GDM1 (cell line): ENCODE measurements at places on chromosomes 12 and 14.

DNA sequence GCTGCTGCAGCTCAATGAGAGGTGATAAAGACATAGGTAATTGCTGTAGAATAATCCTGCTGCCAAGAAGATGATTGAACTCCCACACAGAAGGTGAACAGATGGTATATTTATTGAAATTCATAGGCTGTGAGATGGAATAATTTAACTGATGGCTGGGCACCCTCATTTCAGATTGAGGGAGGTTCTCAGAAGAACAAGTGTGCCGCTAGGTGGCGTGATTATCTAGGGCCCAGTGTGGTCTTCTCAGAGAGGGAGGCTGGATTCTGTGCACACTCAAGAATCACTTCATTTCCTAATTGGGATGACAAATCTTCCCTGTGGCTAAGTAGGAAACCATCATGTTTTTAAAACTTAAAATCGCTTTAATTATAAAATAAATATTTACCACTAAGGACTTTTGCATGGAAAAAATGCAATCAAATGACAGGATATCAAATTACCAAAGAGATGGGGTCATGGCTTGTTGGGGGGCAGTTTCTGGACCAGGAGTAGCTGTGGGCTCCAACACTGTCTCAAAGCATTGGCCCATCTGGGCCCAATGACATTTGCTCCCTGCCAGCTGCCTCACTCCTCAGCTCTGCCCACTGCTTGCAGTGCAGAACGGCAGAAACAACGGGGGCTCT lies 132.3 kb downstream of the SNAPC1 start:
- peak; percentile 17 for DNase-seq

DNA sequence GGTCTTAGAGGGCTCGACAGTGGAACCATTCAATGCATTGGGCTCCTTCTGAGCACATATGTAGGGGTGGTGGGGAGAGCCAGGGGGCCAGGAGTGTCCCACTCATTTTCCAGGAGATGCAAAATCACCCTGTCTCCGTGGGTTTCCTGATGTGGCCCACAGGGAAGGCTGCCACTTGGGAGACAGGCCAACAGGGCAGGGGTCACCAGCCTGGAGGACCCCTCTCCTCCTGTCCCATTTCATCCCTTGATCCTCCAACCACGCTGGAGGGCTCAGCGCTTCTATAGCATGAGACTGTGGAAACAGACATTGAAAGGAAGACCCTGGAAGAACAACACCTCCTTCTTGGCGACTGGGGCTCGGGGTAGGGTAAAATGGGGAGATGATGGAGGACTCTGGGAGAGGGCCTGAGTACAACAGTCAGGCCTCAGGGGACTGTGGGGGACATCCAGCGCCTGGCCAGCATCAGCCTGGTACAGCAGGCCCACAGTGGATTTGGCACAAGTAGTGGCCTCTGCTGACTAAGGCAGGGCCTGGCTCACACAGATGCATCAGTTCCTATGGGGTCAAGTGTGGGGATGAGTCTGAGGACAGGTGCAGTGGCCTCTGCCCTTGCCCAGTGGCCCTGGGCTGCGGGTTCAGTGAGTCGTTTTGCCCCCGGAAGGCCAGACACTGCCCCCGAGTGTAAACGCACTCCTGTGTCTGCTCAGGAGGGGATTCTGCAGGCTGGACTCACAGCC lies 68.0 kb downstream of the PRIMA1 start:
- no peak for DNase-seq

GRCh38 chr14:94713115-94713514 lies 56.8 kb downstream of the GSC start:
- no peak for DNase-seq

DNA sequence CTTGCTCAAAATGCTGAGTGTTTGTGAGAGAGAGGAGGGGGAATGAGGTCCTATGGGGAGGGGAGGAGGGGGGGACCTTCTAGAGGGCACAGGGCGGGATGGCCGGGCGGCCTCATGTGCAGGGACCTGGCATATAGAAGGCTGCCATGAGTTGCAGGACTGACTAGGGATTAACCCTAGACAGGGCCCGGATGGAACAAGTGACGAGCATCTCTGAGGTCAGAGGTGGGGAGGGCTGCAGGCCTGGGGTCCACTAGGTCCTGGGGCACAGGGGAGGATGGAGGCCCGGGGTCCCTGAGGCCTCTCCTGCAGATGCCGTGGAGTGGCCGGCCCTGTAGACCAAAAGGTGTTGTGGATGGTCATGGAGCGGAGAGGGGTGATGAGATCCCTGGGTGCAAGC lies 104.0 kb upstream of the EIF5 start:
- DNase-seq: no peak

DNA sequence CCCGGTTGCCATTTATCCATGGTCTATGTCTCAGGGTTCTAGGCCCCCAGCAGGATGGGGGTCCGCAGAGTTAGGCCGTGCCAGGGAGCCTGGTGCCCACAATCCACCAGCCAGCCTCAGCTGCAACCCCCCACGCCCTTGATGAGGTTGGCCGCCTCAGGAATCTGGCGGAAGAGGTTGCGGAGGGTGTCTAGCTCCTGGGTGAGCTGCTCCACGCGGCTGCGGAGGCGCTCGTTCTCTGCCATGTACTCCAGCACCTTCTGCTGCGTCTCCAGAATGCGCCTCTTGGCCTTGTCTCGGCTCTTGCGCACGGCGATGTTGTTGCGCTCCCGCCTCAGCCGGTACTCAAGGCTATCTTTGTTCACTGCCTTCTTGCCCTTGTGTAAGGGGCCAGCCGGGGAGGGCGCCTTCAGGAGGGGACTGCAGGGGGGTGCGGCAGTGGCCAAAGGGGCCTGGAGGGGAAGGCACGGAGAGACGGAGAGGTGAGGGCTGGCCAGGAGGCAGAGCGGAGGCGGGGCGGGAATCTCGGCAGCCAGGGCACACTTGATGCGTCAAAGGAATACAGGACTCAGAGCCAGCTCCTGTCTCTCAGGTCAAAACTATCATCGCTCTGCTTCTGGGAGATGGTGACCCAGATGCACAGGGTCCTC lies 1.6 kb downstream of the CEBPE start:
- DNase-seq: no peak

DNA sequence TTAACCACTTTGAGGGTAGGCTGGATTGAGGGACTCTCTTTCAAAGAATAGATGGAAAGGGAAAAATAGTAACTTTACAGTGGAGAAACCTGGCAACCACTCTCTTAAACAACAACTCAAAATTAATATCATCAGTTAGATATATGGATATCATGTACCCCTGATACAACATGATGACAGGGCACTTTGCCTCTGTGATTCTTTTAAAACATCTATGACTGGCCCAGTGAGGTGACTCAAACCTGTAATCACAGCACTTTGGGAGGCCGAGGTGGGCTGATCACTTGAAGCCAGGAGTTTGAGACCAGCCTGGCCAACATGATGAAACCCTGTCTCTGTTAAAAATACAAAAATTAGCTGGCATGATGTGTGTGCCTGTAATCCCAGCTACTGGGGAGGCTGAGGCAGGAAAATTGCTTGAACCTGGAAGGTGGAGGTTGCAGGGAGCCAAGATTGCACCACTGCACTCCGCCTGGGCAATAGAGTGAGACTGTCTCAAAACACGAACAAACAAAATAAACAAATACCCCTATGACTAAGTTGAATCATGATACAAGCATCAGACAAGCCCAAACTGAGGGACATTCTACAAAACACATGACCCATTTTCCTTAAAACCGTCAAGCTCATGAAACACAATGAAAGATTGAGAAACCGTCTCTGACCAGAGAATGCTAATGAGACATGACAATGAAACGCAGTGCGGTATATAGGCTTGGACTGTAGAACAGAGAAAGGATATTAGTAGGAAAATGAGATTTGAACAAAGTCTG lies 26.4 kb upstream of the SLC7A8 start:
- no peak for DNase-seq

GRCh38 chr12:42627151-42627550 lies 37.6 kb upstream of the PRICKLE1 start:
- no peak for DNase-seq

DNA sequence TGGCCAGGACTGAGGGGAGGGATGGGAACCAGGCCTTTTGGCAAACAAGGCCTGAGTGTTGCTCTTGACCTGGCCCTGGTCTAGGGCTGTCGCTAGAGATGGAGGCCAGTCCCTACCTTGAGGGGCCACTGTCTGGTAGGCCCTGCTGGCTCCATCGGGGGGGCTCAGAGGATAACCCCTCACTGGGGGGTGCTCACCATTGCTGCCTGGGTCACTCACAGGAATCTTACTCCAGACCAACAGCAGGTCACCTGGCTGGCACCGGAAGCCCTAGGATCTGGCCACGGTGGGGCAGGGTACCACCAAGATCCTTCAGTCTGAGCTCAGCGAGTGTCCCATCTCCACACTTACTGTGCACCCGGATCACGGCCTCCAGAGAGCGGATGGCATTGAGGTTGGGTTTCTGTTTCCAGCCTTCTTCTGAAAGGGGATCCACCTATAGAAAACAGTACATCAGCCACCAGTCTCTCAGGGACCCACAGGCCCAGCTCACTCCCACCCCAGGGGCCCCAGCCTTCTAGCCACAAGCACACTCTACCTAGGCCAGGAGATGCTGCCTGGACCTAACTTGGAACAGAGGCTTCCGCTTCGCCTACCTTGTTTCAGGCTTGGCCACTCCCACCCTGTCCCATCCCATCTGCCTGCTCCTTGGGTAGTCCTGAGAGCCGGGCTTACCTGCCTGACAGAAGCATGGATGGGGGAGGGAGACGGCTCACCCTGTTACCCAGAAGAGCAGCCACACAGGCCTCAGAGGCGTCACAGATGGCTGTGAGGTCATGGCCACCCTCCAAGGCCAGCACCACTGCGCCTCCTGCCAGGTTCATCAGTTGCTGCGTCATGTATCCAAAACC lies 12.2 kb downstream of the SLC48A1 start:
- no peak for DNase-seq

DNA sequence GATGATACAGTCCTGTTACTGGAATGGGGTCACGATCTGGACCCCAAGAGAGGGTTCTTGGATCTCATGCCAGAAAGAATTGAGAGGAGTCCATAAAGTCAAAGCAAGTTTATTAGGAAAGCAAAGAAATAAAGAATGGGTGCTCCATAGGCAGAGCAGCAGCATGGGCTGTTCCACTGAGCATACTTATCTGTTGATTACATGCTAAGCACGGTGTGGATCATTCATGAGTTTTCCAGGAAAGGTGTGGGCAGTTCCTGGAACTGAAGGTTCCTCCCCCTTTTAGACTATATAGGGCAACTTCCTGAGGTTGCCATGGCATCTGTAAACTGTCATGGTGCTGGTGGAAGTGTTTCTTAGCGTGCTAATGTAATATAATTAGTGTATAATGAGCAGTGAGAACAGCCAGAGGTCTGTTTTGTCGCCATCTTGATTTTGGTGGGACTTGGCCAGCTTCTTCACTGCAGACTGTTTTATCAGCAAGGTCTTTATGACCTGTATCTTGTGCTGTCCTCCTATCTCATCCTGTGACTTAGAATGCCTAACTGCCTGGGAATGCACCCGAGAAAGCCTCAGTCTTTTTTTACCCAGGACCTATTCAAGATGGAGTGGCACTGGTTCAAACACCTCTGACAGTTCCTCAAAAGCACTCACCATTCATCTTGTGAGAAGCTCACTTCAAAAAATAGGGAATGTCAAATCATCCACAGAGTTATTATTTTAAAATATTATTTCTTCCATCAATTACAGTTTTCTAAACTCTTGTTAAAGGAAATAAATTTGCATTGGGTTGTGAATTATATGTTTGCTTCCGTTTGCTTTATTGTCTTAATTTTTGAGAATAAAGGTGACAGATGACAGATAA lies 1358.8 kb upstream of the TMEM132C start:
- no peak for DNase-seq

DNA sequence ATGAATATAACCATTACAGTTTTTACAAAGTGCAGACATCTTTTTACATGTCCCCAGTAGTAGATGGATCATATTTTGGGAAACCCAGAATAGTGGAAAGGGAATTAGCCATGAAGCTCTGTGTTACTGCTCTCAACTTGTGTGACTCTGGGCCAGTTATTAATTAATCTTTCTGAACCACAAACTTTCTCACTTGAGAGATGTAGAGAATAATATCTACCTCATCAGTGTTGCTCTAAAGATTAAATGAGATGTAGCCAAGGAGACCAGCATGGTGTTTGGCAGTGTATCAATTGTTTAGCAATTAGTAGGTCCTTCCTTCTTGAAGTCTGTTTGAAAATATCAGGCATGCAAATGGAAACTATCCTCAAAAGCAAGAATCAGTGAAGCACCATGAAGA lies 169.2 kb downstream of the TMTC2 start:
- DNase-seq: no peak

DNA sequence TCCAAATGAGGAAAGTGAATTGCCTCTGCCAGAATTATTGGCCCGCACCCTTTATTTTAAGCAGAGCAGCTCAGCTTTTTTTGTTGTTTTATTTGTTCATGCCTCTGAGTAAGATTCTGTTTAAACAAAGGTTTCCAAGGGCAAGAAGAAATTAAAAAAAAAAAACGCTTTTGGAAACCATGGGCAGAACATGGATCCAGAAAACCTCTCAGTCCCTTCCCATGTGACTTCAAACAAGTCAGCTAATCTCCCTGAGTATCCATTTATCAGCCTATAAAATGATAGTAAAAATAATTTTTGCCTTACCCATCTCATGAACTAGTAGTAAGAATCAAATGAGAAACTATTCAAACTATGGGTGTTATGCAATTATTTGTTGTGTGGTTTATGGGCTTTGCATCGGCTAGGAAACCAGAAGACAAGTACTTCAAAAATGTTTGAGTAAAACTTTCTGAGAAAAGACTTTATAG lies 27.6 kb downstream of the KITLG start:
- DNase-seq: no peak

DNA sequence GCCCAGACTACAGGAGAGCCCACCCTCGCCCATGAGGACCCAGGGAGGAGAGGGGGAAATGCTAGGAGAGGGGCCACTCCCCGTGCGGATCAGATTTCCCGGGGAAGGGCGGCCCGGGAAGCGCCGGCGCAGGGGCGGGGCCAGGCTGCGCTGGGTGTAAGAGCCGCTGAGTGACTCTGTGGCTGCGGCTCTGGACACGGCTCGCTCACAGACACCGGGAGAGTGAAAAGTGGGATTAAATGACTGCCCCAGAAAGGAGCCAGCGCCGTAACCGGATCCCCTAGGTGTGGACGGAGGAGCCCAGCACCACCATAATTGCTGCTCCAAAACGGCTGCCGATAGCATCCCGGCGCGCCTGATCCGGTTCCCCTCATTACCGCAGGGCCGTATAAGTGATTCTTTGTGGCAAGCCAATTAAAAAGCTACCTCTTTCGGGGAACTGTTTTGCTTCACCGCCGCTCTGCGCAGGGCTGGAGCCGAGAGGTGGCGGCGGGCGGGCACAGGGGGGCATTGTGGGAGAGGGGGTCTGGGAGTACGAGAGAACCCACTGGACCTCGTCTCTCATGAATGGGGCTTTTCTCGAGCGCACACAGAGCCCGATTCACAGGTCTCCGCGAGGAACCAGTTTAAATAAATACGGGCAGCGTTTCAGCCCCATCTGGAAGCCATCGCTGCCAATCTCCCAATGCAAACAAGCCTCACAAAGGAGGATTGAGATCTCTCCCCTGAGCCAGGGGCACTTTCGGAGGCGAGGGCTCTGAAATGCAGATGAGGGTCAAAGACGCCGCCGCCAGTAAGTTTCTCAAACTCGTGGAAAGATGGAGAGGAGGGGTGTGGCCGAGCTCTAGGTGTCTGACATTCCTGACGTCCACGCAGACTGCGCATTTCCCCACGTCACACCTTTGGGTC lies 2.5 kb downstream of the COL2A1 start:
- DNase-seq: no peak
